ENCODE measurements at places on chromosomes 12 and 14. TPM values are rescaled to one million over a fixed set of nuclear protein-coding genes. Genes with fewer than 3 reads are reported as not detected.
A peak's percentile ranks its signal among the peaks of the same experiment; 100 is the strongest.

DNA sequence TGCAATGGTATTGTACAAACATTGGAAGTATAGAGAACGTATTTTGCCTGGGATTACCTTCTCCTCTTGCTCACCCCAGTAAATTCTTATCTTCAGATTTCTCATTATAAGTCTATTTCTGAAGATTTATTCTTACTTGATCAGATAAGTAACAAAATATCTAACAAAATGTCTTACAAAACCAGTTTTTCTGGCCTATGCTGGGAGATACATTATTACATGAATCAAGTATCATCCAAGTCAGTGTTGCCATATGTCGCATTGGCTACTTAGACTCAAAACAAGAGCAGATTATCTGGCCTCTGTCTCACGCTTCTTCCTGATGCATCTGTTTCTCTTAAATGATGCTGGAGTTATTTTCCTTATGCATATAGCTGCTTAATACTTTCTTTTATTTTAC lies 408.5 kb downstream of the CCER1 start:
- H3K36me3 ChIP-seq: no peaks in the 10 kb centered on the region
- H3K27ac ChIP-seq: no peak overlapping the region
- no peaks in the 10 kb centered on the region for H3K27me3 ChIP-seq
- DNase-seq: no peak
- H3K4me1 ChIP-seq: no peaks in the 10 kb centered on the region

- peak; percentile 69 for DNase-seq
- peaks cover 29% of the 10 kb centered on the region for H3K4me1 ChIP-seq
- no peak overlapping the region for H3K4me3 ChIP-seq
- no peaks in the 10 kb centered on the region for H3K27me3 ChIP-seq
- no peaks in the 10 kb centered on the region for H3K36me3 ChIP-seq
Observed at GRCh38 chr14:61561657-61562276, 133.5 kb upstream of the HIF1A start.

DNA sequence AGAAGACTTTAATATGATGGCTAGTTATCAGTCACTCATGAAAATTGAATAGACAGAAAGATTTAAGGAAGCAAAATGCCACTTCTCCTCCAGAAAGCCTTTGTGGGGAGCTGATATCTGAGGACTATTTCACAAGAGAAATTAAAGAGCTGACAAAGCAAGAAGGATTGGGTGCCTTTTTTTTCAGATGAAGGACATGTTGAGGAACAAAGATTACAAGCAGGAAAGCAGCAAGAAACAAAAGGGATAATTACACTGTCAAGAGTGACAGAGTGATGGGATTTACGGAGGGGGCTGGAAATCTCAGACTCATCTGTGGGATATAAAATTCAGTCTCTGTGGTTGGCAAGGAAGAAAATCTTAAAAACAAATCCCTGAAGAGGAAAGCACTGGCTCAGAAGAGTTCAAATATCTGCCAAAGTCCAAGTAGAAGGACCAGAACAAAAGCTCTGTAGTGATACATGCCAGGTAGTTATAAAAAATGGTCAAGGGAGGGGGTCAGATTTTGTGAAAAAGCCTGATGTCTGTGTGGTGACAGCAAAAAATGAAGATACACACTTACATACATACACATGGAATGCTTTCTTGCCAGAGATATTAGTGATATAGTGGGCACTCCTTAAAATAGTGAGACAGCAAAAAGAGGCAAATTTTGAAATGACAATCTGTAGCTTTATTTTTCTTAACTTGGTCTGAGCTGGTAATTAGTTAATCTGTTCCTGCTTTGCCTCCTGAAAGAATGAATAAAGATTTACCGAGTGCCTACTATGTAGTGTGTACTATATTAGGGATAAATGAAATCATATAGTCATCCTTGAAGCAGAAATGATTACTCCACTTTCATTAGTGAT lies 62.9 kb downstream of the EPS8 start:
- no peak for DNase-seq
- no peaks in the 10 kb centered on the region for H3K27me3 ChIP-seq
- H3K4me1 ChIP-seq: no peaks in the 10 kb centered on the region

DNA sequence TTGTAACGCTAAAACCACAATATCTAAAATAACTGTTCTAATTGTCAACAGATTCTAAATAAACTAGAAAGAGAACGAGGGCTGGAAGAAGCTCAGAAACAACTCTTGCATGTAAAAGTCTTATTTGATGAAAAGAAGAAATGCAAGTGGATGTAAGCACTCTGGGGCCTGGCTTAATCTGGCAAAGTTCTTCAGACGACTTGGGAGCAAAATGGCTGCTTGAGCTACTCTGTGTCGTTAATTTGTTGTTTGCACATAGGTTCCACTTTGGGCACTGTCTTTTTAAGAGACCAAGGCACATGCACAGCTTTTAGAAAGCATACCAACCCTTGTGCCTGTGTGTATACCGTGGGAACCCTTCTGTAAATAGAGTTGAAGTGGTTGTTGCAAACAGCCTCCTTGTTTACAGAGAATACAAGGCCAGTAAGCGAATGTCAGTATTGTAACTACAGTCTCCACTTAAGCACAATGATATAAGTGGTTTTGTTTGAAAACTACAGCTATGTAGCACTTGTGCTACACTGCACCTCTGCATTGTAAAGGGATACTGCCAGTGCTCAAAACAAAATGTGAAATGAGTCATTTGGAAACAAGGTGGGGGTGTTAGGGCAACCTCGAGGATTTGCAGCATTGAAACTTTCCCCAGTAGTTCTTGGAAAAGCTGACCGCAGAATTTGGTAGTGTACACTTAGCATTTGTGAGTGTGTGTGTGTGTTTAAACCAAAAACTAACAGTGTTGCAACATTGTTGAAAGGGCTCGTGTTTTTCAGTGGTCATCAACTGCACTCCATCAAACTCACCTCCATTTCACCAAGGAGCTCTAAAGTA lies 154.3 kb downstream of the CEP83 start:
- no peaks in the 10 kb centered on the region for H3K4me1 ChIP-seq
- H3K27me3 ChIP-seq: no peaks in the 10 kb centered on the region
- H3K27ac ChIP-seq: no peak overlapping the region
- H3K36me3 ChIP-seq: no peaks in the 10 kb centered on the region
- DNase-seq: no peak

The BTBD7 gene
- 20.8 TPM for total RNA-seq

DNA sequence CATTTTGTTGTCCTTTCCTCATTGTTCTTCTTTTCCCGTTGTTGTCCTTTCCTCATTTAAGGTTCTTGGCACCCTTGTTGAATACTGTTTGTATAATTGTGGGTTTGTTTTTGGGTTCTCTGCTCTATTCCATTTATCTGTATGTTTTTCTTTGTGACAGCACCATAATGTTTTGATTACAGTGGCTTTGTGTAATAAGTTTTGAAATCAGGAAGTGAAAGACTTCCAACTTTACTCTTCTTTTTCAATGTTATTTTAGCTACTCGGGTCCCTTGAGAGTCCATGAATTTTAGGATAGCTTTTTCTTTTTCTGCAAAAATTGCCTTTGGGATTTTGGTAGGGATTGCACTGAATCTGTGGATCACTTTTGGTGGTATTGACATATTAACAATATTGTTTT lies 28.1 kb downstream of the ETNK1 start:
- H3K36me3 ChIP-seq: no peaks in the 10 kb centered on the region
- no peaks in the 10 kb centered on the region for H3K27me3 ChIP-seq
- H3K4me3 ChIP-seq: no peak overlapping the region

The ANKS1B gene
- total RNA-seq: 1.1 TPM

The PLXNC1 gene
- 3.1 TPM for total RNA-seq

DNA sequence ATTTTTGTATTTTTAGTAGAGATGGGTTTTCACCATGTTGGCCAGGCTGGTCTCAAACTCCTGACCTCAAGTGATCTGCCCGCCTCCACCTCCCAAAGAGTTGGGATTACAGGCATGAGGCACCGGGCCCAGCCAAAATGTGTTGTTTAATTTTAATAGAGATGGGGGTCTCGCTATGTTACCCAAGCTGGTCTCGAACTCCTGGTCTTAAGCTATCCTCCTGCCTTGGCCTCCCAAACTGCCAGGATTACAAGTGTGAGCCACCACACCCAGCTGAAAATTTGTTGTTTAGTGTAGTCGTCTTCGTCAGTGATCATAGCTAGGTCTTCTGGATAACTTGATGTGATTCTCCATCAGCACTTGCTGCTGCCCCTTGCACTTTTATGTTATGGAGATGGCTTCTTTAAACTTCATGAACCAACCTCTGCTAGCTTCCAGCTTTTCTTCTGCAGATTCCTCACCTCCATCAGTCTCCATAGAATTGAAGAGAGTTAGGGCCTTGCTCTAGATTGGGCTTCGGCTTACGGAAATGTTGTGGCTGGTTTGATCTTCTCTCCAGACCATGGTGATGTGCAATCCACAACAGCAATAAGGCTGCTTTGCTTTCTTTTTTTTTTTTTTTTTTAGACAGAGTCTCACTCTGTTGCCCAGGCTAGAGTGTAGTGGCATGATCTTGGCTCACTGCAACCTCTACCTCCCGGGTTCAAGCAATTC lies 13.0 kb downstream of the ISCU start:
- H3K4me1 ChIP-seq: peaks cover 7% of the 10 kb centered on the region
- no peaks in the 10 kb centered on the region for H3K27me3 ChIP-seq
- H3K27ac ChIP-seq: no peak overlapping the region
- H3K36me3 ChIP-seq: no peaks in the 10 kb centered on the region

The ZDHHC22 gene
- not detected for total RNA-seq

The ACRBP gene
- total RNA-seq: 7.2 TPM

DNA sequence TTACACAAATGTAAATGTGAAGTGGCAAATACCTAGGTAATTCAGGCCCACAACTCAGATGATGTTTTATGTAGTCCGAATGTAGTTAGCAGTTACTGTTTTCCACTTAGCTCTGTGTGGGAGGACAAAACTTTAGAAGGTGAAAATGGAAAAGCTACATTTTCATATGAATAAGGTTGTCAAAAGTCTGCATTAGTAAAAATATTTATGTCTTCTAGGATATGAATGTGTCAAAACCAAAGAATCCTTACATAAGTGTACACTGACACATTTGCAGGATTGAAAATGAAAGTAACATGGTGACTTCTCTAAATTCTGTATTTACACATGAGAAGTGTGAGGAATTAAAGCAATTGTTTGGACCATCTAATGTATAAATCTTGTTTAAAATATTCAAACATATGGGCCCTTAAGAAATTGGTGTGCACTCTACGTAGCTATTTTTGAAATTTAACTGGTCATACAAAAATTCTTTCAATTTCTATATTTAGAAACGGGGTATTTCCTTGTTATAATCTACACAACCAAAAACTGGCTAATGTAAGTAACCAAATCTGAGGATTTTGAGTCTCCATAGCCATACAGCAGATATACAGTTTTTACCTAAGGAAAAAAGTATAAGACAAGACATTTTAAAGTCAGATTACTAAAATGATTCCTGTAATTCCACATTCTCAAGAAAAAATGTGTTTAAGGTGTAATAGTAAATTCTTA lies 5.4 kb downstream of the CDKN1B start:
- H3K36me3 ChIP-seq: peaks cover 37% of the 10 kb centered on the region
- DNase-seq: no peak
- no peaks in the 10 kb centered on the region for H3K27me3 ChIP-seq
- H3K4me3 ChIP-seq: peak overlapping the region; percentile 66
- peaks cover 21% of the 10 kb centered on the region for H3K4me1 ChIP-seq
- H3K27ac ChIP-seq: peak overlapping the region; percentile 99

DNA sequence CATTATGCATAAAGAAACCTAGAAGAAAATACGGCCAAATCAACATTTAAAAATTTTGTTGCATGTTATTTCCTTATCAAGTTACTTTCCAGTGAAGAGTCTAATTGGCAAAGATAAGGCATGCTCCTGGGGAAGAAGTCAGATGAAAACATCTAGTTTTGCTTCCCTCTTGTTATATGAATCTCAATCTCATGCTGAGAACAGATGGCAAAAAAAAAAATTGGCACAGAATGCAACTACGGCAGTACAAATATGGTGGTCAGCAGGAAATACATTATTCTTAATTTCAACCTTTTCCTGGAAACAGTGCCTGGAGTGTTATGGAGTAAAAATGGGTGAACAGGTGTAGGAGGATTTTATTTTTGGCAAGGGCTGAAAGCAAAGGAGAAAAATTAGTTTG lies 32.8 kb downstream of the HECTD4 start:
- no peak overlapping the region for H3K4me3 ChIP-seq
- DNase-seq: no peak
- H3K27ac ChIP-seq: no peak overlapping the region
- no peaks in the 10 kb centered on the region for H3K36me3 ChIP-seq
- peaks cover 19% of the 10 kb centered on the region for H3K4me1 ChIP-seq
